Activated CD4-positive, alpha-beta T cell treated with anti-CD3 and anti-CD28 coated beads, Interleukin-2, amount 50 U/mL, for 48 hours (primary cell): ENCODE measurements at places on chromosomes 16 and 17.

DNA sequence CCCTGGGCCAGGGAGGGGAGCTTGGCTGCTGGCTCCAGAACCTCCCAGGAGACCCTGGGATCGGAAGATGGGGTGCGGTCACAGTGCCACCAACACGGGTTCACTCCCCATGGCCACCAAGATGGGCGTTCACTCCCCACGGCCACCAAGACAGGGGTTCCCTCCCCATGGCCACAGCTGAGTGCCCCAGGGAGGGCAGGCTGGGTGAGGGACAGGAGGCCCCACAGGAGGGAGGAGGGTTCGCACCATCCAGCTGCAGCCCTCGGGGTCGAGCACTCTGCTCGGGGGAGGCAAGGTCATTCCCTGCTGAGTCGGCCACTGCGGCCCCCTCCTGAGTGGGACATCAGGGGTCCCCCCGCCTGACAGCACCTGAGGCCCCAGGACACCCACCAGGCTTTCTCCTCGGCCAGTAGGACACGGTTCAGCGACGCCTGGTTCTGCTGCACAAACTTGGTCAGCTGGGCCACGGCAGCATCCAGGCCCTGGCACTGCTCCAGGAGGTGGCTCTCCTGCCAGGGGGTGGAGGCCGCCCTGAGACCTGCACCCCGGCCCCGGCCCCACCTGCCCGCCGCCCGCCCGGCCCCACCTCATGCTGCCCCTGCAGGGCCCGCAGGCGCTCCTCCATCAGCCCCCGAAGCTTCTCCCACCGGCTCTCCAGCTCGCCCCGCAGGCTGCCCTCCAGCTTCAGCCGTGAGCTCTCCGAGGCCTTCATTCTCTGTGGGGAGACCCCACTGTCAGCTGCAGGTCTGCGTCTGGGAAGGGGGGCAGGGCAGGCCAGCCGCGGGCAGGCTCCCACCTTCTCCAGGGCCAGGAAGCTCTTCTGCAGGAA lies 5.9 kb downstream of the CCDC154 start:
- no peak for DNase-seq

GRCh38 chr16:84862804-84863480 lies 43.2 kb downstream of the CRISPLD2 start:
- no peak for DNase-seq

DNA sequence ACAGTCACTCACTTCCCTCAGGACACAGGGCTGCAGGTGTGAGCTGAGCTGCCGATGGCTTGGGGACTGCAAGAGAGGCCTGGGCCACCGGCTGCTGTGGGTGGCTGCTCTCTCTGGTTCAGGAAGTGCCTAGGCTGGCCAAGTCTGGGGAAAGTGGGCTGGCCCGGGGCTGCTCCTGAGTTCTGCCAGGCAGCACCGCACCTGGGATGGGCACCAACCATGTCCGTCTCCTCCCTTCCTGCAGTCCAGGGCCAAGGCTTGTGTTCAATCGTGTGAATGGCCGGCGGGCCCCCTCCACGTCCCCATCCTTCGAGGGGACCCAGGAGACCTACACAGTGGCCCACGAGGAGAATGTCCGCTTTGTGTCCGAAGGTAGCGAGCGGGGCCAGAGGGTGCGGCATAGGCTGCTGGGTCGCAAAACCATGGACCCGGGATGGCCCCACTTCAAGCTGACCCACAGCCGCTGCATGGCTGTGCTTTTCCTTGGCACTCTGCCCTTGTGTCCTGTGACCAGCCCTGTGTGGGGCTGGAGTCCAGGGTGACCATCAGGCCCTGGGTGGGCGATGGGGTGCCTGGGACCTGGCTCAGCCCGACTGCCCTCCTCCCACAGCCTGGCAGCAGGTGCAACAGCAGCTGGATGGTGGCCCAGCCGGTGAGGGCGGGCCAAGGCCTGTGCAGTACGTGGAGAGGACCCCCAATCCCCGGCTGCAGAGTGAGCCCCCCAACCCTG lies 1.8 kb upstream of the WDR90 start:
- DNase-seq: no peak

DNA sequence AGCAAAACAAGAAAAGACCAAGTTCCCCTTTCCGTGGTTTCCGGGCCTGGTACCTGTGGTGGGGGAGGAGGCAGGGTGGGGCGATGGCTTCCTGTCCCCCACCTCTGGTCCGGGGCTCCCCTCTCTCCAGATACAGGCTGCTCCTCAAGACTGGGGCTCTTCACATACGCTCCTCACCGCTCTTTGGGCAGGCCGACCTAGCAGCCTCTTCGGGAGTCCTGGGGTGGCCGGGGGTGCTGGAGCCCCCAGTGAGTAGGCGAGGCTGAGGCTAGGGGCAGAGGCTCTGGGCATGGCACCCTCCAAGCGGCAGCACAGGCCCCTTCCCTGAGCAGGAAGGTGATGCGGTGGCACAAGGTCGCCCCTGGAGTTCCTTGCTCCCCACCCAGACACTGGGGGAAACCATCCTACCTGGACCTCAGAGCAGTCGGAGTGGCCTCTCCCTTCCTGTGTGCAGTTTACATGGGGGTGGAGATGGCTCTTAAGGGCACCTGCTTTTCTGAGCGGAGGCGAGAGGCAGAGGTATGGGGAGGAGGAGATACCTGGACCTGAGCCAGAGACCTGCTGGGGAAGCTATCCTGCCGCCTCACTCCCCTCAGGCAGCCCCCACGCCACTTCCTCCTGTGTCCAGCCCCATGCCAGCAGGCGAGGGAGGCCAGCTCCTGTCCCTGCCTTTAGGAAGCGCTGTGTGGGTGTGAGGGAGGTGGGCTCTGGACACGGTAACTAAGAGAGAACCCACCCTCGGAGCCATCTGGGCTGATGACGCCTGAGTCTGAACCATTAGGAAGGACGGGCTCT lies 891 bp downstream of the CORO1A start:
- DNase-seq: peak; percentile 75

GRCh38 chr16:88951989-88952388 lies 25.0 kb downstream of the CBFA2T3 start:
- DNase-seq: no peak

DNA sequence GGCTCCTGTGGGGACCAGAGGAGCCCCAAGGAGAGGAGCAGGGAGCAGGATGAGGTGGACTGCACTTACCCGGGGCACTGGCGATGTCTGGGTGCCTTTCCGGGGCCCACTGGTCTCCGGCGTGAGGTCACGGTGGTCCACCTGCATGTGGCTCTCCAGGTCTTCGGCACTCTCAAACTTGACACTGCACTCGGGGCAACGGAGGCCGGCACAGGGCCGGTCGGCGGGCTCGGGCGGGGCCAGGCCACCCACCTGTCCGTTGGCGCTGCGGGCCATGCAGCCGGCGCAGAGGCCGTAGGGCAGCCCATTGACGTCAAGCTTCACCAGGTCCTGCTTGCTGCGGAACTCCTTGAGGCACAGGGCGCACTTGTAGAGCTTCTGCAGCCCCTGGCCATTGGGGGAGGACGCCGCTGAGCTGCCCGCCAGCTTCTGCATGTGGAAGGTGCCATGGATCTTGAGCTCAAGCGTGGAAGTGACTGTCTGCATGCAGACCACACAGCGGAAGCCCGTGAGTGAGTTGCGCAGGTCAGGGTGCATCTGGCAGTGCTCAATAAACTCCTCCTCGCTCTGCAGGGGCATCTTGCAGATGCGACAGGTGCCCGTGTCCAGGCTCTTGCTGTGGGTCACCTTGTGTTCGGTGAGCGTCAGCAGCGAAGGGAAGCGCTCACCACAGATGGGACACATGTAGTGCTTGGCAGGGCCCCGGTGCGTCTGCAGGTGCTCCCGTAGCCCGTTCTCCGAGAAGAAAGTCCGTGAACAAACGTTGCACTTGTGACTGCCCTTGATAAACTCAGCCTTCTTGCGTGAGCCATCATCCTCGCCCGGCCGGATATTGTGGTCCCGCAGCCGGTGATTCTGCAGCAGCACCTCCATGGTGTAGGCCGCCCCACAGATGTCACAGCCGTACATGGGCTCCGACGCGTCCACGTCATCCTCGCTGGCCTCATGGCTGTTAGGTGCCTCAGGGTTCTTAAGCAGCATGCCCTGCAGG lies 220.0 kb downstream of the ZNF423 start:
- DNase-seq: no peak

GRCh38 chr17:48001197-48001596 lies 30.3 kb downstream of the CDK5RAP3 start:
- no peak for DNase-seq

GRCh38 chr17:14068542-14069250 lies 608 bp upstream of the COX10 start:
- DNase-seq: no peak

DNA sequence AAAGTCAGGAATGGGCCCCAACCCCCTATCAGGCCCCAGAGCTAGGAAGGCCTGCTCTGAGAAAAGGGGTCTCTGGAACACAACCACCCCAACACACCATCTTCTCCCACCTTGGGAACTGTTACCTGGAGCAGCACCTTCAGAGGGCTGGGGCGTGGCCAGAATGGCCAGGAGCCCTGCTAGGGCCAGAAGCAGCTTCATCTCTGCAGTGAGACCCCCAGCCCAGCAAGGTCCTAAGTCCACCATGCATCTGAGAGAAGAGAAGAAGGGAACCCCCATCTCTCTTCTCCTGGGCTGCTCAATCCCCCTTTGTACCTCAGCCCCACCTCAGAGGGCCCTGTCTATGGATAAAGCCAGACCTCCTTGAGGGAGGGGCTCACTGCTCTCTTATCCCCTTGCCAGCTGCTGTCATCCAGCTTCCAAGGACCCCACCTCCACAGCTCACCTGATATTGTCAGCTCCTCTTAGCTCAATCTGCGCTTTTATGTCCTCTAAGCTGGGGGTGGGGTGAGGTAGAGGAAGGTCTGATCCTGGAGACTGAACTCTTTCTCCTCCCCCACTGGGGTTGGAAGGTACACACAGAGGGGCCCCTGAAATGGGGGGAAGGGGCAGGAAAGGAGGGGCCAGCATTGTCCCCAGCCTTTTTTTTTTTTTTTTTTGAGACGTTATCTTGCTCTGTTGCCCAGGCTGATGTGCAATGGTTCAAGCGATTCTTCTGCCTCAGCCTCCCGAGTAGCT lies at the start of gene MPO:
TSS of gene MPO (minus strand) at position 456 of the 738 bp plus-strand sequence. CDS start at position 279, 177 bp downstream.
- DNase-seq: no peak

DNA sequence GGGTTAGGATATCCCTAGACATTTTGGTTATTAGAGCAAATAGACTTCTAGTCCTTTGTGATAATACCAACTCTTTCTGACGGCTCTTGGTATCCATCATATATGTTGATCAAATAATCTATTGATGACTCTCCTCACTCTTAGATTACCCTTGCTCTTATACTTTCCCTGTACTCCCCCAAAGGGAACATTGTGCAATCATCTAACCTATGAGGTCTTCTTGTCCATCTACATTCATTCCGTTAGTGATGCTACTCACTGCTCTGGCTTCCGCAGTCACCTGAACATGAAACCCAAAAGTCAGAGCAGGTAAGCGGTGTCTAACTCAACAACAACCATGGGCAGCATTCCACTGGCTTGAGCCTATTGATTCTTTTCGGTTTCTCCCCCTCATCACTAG lies 223.7 kb upstream of the SALL1 start:
- no peak for DNase-seq

- no peak for DNase-seq
Measured at GRCh38 chr16:87554754-87555427, 47.4 kb upstream of the JPH3 start.

GRCh38 chr17:50531428-50532025 lies 1.0 kb upstream of the EPN3 start:
- no peak for DNase-seq

DNA sequence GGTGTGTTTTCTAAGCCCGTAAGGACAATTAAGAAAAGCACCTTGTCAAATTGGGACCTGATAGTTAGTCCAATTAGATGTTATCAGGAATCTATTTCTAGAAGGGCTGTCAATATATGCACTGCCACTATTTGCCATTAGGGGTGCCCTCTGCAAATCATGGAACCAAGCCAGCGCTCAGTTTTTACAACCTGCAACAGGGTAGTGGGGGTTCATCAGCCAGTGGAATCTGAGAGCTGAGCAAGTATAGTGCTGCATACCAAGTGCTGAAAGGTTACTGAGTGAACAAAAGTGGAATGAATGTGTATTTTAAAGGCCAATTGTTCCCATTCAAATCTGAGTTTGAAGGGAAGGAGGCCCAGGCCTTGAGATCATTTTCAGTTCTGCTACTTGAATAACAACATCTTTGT lies 10.4 kb downstream of the PRR11 start:
- peak; percentile 29 for DNase-seq

DNA sequence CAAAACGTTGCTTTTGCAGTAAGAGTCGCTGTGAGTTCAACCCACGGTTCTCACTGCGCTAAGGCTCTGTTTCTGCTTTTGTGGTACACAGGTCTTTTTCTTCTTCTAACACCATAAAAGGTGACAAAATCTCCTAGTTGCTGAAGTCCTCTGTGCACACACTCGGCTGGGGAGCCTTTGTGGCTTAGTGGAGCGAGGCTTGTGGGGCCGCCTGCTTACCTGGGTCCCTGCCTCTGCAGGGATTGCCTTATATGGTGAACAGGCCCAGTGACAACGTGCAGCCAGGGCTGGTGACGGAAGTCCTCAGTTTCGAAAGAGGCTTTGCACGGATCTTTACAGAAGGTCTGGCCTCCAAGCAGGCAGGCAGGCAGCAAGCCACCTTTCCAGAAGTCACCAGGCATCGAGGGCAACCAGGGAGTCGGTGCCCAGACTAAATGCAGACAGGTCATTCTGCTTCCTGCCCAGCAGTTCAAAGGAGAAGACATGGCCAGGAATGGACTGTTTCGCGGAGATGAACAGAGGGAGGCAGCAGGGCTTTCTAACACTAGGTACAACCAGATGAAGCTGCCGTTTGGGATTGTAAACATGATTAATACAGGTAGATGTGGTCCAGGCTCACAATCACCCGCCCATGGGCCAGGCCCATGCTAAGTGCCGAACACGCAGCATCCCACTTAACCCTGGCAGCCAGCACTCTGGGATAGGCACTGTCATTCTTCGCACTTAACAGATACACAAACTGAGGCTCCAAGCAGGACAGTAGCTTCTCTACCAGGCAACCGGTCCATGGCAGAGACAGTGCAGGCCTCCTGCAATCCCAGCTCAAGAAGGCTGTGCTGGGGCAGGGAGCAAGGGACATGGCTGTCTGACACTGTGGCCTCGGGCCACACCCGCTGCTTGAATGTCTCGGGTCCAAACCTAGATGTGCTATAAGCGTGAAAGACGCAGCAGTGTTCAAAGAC lies 10.7 kb upstream of the MEAK7 start:
- DNase-seq: peak; percentile 86

DNA sequence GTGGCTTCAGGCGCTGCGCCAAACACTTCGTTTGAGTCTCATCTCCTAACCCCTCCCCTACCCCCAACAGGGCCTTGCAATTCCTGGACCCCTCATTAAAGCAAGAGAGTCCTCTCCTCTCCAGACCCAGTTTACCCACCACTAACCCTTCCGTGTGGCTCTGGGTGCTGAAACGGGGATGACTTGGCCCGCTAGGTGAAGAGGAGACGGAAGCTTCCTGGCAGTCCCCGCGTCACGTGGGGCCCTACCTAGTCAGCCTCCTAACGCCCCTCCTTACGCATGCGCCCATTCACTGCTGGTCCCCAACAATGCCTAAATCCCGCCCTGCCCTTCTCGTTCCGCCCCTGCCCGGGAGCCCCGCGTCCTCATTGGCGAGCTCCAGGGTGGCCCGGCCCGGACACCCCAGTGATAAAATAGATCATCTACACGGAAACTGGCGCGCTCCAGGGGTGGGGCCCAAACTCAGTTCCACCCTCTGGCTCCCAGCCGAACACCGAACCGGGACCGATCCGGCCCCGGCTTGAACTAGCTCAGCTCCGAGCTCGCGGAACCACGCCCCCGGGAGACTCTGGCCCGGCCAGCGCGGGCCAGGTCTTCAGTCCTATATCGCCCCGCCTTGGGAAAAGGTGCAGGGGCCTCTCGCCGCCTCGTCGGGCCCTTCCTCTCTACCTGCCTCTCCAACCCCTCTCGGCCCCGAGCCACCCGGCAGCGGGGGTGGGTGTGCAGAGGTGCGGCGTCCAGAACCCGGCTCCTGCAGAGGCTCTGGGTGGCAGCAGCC lies at the start of gene SLC16A13:
TSS of gene SLC16A13 (plus strand) at position 425 of the 778 bp plus-strand sequence. CDS start 368 bp downstream, outside the sequence.
- DNase-seq: peak; percentile 98
